ENCODE measurements at places on chromosomes 12 and 14. TPM values are rescaled to one million over a fixed set of nuclear protein-coding genes. Genes with fewer than 3 reads are reported as not detected.

Gene PTPRB
- total RNA-seq, result 38.7 TPM

Gene KRT78
- total RNA-seq, result not detected

GRCh38 chr14:77459072-77459723 is 1.3 kb downstream of the AHSA1 start:
- peak overlapping the region; percentile 100 for H3K4me3 ChIP-seq
- H3K4me1 ChIP-seq, result peaks cover 46% of the 10 kb centered on the region
- peaks cover 48% of the 10 kb centered on the region for H3K36me3 ChIP-seq
- no peaks in the 10 kb centered on the region for H3K27me3 ChIP-seq
- peak overlapping the region; percentile 97 for H3K27ac ChIP-seq

DNA sequence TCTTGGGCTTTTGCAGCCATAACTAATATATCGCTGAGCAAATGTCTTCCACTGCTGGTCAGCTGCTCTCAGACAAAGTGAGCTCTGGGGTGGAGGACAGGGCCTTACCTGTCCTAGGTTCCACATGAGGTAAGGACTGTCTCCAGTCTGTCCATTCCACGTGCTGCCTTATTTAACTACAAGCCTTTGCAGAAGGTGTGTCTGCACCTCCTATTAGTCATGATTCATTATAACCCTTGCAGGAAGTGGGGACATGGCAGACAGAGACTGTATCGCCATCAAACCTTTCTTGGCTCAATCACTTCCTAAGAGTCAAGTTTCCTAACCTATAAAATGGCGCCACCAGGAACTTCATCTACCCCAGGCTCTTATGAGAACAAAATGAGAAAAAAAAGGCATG is 46.9 kb downstream of the SLC25A47 start:
- peak overlapping the region; percentile 96 for H3K27ac ChIP-seq
- H3K4me3 ChIP-seq, result no peak overlapping the region
- H3K27me3 ChIP-seq, result no peaks in the 10 kb centered on the region
- peaks cover 45% of the 10 kb centered on the region for H3K36me3 ChIP-seq

Gene SLC4A8
- 0.14 TPM for total RNA-seq

Gene KLRD1
- total RNA-seq, result 1.4 TPM

Gene CCDC196
- total RNA-seq, result not detected

DNA sequence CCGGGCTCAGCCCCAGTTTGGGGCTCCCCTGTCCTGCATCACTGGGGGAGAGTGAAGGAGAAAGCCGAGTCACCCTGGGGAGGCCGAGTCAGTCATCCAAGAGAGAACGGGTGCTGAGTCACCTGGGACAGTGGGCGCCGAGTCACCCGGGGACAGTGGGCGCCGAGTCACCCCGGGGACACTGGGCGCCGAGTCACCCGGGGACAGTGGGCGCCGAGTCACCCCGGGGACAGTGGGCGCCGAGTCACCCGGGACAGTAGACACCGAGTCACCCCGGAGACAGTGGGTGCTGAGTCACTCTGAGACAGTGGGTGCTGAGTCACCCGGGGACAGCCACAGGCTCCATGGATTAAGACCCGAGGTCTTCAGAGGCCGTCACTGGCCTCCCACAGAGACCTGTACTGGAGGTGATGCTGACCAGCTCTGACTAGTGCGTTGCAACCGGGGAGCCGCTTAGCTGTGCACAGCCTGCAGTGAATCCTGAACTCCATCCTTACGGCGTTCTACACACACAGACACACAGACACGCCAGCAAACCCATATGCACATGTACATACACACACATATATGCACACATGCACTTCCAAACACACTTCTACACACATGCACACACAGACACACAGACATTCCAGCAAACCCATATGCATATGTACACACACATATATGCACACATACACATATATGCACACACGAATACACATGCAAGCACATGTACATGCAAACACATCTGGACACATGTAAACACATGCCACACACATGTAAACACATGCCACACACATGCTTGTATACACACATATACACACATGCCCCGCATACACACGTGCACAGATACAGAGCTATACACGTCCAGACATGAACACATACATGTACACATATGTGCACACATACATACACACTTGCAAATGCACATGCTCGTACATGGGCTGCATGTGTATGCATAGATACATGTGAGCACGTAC is 64.9 kb upstream of the GALNT9 start:
- H3K27me3 ChIP-seq, result peaks cover 88% of the 10 kb centered on the region
- H3K4me1 ChIP-seq, result no peaks in the 10 kb centered on the region
- DNase-seq, result no peak
- no peak overlapping the region for H3K27ac ChIP-seq
- no peak overlapping the region for H3K4me3 ChIP-seq

DNA sequence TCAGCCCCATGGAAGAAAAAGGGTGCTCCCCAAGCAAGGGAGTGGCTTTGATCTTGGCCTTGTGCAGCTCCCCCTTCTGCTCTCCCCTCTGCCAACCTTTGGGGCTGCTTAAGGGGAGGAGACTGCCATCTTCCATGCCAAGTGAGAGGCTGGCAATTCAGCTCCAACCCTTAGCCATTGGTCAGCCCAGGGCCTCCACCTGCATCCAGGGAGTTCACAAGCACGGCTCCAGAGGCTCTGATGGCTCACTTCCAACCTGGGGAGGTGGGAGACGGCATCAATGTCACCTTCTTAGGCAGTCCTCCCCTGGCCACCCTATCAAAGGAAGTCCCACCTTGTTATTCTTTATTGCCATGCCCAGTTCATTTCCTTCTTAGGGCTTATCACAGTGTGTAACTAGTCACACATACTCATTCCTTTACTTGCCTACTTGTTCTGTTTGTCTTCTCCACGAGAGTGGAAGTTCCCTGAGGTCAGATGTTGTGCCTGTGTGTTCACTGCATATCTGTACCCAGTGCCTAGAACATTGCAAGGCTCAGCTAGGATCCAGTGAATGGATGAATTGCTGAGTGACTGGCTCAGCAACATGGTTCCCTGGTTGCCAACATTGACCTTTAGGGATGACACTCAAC is 5.0 kb downstream of the HDAC7 start:
- peaks cover 95% of the 10 kb centered on the region for H3K4me1 ChIP-seq
- peak overlapping the region; percentile 67 for H3K4me3 ChIP-seq
- peak overlapping the region; percentile 99 for H3K27ac ChIP-seq
- H3K27me3 ChIP-seq, result no peaks in the 10 kb centered on the region

DNA sequence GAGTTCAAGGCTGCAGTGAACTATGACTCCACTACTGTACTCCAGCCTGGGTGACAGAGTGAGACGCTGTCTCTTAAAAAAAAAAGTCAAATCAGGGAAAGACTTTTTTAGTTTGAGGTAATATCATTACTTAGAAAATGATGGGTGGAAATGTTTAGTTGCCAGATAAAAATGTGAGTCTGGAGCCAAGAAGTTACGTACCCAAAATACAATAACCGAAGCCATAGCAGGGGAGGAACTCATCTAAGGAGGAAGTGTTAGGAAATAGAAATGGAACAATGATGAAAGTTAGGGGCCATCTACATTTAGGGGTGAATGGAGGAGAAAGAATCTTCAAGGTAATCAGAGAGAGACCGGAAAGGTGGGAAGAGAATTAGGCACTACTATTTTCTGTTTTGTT is 98.8 kb downstream of the DACT1 start:
- no peaks in the 10 kb centered on the region for H3K27me3 ChIP-seq
- no peaks in the 10 kb centered on the region for H3K36me3 ChIP-seq
- peaks cover 5% of the 10 kb centered on the region for H3K4me1 ChIP-seq

Gene CPNE6
- total RNA-seq, result not detected

Gene SIX6
- total RNA-seq, result not detected

- peak overlapping the region; percentile 48 for H3K4me3 ChIP-seq
- H3K27me3 ChIP-seq, result peaks cover 88% of the 10 kb centered on the region
- no peak overlapping the region for H3K27ac ChIP-seq
These were observed 44.7 kb upstream of the FBRSL1 start for GRCh38 chr12:132444957-132445883.

GRCh38 chr12:131093604-131093955 is 139.9 kb downstream of the ADGRD1 start:
- H3K4me1 ChIP-seq, result peaks cover 36% of the 10 kb centered on the region
- no peak for DNase-seq
- H3K4me3 ChIP-seq, result no peak overlapping the region
- H3K27ac ChIP-seq, result no peak overlapping the region
- peaks cover 6% of the 10 kb centered on the region for H3K36me3 ChIP-seq
- H3K27me3 ChIP-seq, result no peaks in the 10 kb centered on the region

DNA sequence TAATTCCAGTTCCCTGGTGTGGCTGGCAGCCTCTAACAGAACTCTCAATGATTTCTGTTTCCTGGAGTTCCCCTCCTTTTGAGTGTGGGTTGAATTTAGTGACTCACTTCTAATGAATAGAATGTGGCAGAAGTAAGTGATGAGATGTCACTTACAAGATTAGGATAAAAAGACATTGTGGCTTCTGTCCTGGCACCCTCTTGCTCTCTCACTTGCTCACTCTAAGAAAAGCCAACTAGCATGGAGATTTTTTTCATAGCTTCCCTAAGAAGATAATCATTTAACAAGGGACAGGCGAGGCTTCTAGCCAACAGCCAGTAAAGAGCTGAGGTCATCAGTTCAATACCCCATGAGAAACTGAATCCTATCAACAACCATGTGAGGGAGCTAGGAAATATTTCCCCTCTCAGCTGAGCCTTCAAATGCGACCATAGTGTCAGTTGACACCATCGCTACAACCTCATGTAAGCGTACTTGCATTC is 156.7 kb downstream of the TMTC3 start:
- H3K4me1 ChIP-seq, result no peaks in the 10 kb centered on the region
- DNase-seq, result no peak
- no peaks in the 10 kb centered on the region for H3K36me3 ChIP-seq
- no peak overlapping the region for H3K4me3 ChIP-seq

Gene B4GALNT3
- total RNA-seq, result 43.4 TPM

- H3K36me3 ChIP-seq, result no peaks in the 10 kb centered on the region
- H3K4me3 ChIP-seq, result no peak overlapping the region
- peaks cover 7% of the 10 kb centered on the region for H3K4me1 ChIP-seq
These were observed 56.5 kb upstream of the GZMB start for GRCh38 chr14:24690492-24690891.

DNA sequence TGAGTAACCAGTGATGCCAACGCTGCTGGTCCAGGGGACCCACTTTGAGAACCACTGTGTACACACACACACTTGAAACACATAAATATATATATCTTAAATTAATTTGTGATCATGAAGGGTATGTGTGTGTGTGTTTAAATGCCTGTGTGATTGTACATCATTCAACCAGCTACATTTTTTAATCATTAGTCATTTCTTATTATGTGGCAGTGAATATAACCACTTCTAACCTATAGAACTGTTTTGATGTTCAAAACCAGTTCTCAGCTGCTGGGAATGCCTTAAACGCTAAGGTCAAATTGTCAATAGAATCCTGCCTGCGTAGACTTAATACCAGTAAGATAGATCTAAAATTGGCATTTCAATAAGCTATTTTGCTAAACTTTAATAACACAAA is 330.0 kb downstream of the SYT1 start:
- no peaks in the 10 kb centered on the region for H3K36me3 ChIP-seq
- H3K27ac ChIP-seq, result no peak overlapping the region
- H3K27me3 ChIP-seq, result no peaks in the 10 kb centered on the region
- H3K4me3 ChIP-seq, result no peak overlapping the region
- DNase-seq, result no peak
